Glutamatergic neuron (in vitro differentiated cells): ENCODE measurements at places on chromosomes 7 and 10. TPM values are rescaled to one million over a fixed set of nuclear protein-coding genes. Genes with fewer than 3 reads are reported as not detected.

DNA sequence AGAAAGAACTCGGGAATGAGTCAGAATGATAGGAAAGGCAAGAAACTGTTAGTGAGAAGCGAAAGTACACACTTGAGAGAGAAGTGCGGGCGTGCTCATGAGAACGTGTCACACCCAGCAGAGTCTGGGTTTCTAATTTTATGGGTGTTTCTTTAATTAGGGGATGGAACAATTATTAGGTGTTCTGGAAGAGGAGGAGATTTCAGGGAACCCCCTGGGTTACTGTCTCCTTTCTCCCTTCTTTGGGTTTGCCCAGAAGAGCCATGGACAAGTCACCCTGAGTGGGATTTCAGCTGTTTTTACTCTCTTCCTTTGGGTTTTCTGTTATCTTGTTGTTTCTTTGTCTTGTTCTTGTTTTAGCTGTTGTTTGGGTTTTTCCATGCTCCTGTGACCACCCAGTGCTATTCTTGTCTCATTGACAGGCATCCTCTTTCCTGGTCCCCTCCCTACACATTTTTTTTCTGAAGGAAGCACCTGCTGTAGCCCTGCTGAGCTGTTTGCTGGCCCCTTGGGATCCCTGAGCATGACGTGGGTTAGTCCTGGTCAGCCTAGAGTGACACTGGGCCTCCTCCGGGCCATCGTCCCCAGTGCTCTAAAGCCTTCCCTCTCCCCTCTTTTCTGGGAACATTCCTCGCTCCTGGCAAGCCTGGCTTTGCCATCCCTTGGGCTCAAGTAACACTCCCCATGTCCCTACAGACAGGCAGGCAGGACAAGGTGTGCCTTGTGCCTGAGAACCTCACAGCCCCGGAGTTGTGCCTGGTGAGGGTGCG is 3.5 kb downstream of the SH2D4B start:
- no peak for DNase-seq

DNA sequence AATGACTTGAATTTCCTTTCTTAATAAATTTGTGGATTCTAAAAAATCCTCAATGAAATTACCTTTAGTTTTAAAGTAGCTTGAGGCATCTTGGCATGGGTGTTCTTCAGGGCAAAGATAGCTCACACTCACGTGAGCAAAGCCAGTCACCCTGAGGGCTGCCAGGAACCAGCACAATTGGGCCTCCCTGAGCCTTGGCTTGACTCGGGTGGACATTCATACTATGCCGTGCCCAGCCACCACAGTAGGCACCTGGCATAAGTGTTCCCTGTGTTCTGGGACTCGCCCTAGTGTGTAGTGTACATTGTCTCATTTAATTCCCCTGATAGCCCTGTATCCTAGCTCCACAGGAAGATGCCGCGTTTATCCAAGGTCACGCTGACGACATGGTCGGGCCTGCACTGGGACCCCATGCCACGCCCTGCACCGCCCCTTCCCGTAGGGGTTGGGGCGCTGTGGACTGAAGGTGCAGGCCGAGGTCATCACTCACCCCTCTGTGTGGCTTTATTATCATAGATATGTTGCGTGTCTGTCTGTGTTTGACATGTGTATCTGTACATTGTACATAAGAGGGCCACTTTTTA is 67.7 kb downstream of the DYNC2I1 start:
- no peak for DNase-seq

GRCh38 chr10:121988361-121989324 is at the start of gene TACC2:
TSS of gene TACC2 (plus strand) at chr10:121989163. CDS start at chr10:122021982, 32,819 bp downstream.
- no peak for DNase-seq

DNA sequence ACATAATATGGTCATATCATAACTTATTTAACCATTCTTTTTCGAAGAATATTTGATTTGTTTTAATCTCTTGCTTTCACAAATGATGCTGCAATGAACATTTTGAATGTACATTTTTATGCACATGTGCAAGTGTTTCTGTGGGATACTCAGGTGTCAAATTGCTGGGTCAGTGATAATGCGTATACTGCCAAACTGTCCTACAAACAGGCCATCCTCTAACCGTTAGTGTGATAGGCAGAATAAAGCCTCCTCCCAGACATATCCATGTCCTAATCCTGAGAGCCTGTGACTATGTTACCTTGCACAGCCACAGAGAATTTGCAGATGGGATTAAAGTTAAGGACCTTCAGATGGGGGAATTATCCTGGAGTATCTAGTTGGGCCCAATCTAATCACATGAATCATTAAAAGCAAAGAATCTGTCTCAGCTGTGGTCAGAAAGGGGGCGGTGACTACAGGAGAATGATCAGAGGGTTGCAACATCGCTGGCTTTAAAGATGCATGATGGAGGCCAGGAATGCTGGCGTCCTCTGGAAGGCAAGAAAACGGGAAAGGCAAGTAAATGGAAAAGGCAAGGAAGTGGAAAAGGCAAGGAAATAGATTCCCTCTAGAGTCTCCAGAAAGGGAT is 46.7 kb downstream of the FZD1 start:
- DNase-seq: no peak

The PRKCQ gene
- total RNA-seq: 1.3 TPM

GRCh38 chr10:94496010-94496409 is 49.6 kb upstream of the HELLS start:
- DNase-seq: no peak

DNA sequence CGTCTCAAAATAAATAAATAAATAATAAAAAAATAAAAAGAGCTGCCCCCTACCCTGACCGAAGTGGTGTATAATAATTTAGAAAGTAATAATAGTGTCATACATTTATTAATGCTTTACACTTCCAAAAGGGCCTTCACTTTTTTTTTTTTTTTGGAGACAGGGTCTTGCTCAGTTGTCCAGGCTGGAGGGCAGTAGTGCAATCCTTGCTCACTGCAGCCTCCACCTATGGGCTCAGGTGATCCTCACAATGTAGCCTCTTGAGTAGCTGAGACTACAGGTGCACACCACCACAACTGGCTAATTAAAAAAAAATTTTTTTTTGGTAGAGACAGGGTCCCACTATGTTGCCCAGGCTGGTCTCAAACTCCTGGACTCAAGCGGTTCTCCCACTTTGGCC is 1.4 kb downstream of the FAM149B1 start:
- no peak for DNase-seq

The MYOF gene
- 0.42 TPM for total RNA-seq

DNA sequence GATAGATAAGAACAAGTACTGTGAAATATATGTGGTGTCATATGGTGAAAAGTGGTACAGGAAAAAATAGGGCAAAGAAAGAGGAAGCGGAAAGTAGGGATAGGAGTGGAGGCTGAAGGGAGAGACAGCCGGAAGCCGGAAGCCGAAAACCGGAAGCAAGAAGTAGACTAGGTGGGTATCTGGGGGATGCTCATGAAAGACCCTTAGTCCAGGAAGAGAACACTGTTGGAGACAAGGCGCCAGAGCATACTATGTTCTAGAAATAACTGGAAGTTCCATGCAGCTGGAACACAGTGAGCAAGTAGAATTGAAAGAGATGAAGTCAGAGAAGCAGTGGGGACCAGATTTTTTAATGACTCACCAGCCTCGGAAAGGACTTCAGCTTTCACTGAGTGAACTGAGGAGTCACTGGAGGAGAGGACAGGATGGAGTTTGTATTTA is 22.5 kb downstream of the ST8SIA6 start:
- DNase-seq: no peak

- no peak for DNase-seq
These were observed 168.3 kb upstream of the RNF32 start for GRCh38 chr7:156472267-156472666.

GRCh38 chr7:81873559-81873958 is 103.7 kb upstream of the HGF start:
- no peak for DNase-seq
